ENCODE measurements at places on chromosomes 3 and 15.

DNA sequence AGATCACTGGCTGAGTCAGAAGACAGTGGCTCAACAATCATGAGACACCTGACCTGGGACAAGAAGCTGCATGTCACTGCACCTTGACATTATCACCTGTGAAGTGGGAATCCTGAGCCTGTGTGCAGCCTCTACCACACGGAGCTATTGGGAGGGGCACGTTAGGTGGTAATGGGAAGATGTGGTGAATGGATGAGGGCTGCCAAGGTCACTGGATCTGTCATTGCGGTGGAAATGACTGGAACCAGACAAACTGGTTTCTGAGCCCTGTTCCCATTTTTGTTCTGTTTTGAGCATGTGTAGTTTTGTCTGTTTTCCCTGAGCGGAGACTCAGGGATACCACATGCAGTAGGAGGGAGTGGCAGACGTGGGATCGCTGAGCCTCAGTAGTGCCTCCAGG is 235.5 kb downstream of the OPA1 start:
- DNase-seq = no peak

GRCh38 chr15:96746665-96747064 is 416.2 kb downstream of the NR2F2 start:
- DNase-seq = no peak

DNA sequence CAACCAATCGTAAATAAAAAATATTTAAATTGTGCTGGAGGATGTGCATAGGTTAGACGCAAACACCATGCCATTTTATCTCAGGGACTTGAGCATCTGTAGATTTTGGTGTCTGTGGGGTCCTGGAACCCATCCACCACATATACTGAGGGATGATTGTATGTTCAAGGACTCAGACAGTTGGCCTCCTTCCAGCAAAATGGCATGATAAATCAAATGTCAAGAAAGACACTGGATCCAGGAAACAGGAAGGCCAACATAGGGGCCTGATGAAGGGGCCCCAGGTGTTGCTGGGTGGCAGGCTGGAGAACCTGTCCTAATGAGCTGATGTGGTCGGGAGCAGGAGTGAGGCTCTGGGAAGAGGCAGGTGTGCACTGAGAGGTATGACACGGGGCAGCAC is 289.5 kb downstream of the GABRG3 start:
- DNase-seq = peak; percentile 18

DNA sequence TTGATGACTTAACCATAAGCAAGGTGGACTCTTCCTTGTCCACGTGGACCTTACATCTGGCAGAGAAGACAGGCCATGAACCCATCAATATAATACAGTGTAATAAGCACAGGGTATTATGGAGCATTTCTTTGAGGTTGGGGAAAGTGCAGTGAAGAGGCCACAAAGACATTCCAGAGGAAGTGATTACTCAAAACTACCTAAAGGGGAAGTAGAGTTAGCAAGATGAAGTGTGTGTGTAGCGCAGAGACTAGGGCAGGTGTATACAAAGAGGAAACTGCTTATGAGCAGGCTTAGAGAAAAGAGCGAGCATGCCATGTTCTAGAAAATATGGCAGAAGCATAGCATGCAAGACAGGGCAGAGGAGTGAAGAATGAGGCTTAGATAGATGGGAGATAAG is 17.9 kb downstream of the CP start:
- no peak for DNase-seq

- no peak for DNase-seq
These were observed 46.7 kb downstream of the OXSM start for GRCh38 chr3:25836579-25836978.

DNA sequence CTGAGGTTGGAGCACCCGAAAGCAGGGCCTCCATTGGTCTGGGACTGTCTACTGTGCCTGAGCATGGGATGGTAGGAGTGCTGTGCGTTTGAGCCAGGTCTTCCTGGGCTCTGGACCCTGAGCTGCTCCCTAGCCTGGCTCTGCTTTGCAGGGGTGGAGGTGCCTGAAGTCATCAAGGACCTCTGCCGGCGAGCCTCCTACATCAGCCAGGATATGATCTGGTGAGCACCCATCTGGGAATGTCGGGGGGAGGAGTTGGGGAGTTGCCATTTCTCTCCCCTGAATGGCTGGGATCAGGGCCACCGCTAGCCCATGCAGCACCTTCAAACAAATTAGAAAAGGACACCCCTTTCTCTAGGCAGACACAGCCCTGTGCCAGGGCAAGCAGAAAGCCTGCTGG is 20.7 kb downstream of the DUOX1 start:
- DNase-seq = no peak

DNA sequence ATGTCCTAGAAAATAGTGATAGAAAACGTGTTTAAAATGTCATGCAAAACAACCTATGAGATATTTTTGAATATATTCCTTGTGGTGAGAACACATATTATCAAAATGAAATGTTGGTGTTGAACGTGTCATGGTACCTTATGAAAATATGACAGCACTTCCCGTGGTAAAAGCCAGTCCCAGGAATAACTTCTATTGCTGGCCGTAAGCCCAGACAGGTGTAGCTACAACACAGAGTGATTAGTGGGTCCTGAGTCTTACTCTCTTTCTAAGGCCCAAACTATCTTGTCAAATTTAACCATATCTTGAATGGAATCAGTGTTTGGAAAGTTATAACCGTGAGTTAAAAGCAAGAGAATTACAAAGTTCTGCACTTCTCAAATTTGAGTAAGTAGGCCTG is 24.1 kb downstream of the RARB start:
- DNase-seq = no peak

DNA sequence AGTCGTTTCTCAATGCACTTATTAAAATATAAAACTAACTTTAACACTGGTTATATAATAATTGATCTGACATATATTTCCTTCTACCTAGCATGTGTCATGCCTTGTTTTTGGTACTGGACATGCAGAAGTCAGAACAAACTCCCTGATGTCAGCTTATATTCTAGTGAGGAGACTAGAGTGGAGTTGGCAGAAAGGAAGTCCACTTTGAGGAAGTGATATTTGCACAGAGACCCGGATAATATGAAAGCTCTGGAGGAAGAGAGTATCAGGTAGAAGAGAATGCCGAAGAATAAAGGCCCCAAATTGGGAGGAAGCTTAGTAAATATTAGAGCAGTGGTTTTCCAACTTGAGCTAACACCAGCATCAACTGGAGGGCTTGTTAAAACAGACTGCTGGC is 24.6 kb upstream of the ZNF280D start:
- no peak for DNase-seq

DNA sequence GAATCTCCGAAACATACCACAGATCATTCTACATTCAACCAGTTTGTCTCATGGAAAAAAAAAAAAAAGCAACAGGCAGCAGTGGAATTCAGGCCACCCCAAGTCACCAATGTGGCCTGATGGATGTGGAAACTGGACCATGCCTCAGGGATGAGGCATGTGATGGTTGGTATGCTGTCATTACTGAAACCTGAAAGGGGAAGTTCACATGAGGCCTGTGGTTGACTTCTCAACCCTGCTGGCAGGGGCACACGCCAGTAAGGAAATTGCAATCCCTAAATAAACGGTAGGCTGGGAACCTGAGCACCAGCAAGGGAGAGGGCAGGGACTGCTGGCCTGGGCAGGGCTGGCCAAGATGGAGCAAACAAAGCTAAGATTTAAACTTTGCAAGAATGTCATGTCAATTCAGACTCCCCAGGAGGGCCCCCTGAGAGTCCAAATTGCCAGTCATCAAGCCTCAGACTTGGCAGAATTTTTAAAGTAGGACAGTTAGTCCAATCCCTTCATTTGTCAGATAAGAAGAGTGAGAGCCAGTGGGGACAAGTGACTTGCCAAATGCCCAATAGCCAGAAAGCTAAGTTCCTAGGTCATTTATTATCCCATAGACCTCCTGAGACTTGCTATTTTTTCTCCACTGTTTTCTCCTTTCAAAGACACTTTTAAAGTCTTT is 310.4 kb downstream of the ERC2 start:
- DNase-seq = no peak

DNA sequence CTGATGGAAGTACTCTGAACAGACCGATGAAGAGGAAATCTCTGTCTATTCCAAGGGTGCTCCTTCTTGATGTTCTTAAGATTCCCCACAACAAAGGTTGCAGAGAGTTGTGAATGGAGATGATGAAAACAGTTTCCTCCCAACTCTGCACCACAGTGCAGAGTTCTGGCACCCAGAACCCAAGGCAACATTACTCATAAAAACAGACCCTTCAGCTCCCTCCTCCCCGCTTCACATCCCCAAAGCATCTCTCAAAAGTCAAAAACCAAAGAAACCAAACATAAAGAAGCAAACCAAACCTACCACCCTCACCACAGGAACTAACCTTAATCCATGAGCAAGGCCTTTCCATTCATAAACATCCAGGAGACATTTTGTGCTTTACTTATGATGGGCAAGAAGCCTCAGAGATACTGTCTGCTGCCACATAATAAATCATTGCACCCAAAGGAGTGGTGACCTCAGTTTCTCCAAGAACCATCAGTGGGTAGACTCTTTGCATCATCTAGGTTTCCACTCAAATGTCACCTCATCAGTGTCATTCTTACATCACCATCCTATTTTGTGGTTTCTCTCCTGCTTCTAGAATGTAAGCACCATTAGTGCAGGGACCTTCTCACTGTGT is 13.2 kb downstream of the PCOLCE2 start:
- no peak for DNase-seq

DNA sequence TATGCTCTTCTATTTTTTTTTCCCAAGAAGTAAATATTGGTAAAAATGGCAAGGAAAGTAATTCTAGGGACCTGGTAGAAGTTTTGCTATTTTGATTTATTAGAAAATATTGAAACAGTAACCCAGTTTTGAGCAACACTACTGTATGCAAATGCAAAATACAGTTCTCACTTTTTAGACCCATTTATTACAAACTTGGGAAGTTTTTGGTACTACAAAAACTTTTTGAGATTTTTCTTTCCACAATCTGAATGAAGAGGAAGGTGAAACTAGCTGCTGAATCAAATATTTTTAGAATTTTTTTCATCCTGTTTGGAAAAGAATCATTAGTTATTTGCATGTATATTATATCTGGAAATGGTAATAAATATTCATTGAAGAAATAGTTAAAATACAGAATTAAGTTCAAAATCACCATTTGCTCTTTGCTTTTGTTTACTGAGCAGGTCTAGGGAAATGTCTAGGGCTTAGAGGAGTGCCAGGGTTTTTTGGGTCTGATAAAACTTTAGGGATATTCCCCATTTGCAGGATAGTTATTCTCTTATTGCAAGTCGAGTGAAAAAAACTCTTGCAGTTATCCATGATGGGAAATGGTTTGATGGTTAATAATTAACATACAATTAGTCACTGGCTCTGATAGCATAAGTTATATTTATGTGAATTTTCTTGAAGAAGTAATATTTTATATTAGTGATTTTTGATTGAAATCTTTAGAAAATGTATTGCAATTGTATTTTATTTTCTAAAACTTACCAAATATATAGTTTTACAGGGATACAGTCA is 47.0 kb downstream of the TCF12 start:
- DNase-seq = no peak

GRCh38 chr3:87414271-87414670 is 137.9 kb upstream of the POU1F1 start:
- DNase-seq = no peak

- no peak for DNase-seq
These were observed 251.5 kb downstream of the FAM43A start for GRCh38 chr3:194937144-194937543.

DNA sequence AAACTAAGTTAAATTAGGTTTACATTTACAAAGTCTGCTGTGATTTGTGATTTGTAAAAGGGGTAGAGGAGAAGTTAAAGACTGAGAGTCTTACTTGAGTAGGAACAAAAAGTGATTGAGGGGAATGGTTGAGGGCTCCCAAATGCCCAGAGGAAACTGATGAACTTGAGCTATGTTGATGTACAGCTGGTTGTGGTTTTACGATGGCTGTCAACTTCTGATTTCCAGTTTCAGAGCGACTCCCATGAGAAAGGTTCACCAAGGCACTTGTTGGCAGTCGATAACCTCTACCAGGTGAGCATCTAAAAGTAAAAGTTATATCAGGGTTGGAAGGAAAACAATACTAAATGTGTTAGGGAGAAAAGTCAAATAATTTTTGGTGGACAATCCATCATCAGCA is 91.0 kb downstream of the XRN1 start:
- DNase-seq = no peak

GRCh38 chr3:2802429-2802828 is 307.7 kb downstream of the IL5RA start:
- DNase-seq = no peak

DNA sequence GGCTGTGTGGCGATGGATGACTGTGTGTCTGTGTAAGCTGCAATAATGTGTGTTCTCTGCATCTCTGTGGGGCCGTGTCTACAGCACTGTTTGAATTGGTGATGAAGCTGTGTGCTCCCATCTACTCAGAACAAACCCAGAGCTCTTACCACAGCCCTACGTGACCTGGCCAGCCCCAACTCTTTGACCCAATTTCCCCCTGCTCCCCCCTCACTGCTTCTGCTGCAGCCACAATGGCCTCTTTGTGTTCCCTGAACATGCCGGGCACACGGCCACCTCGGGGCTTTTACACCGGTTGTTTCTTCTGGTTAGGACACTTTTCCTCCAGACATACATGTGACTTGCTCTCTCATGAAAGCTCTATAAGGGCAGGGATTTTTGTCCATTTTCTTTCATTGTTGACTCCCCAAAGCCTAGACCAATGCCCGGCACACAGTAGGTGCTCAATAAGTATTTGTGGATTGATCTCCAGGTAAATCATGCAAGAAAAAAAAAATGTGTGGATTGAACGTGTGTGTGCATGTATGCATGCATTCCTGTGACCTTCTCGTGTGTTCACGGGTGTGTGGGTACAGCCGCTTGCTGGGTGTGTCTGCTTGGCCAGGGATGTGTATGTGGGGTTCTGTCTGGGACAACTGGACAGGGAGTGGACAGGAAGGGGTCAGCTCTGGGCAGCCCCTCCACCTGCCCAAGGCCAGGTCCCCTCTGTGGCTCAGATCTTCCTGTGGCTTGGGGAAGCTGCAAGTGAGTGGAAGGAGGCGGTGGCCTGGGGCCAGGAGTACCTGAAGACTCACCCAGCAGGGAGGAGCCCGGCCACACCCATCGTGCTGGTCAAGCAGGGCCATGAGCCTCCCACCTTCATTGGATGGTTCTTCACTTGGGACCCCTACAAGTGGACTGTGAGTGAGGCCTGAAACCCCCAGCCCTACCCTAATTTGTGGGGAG is 14.8 kb downstream of the VILL start:
- DNase-seq = no peak

GRCh38 chr3:54123776-54124196 is 1.4 kb downstream of the CACNA2D3 start:
- no peak for DNase-seq

- DNase-seq = no peak
These were observed 64.4 kb upstream of the TAMM41 start for GRCh38 chr3:11910971-11911531.

Measured in NCI-H1105 (cell line).